ENCODE measurements at places on chromosomes 16 and 17.

DNA sequence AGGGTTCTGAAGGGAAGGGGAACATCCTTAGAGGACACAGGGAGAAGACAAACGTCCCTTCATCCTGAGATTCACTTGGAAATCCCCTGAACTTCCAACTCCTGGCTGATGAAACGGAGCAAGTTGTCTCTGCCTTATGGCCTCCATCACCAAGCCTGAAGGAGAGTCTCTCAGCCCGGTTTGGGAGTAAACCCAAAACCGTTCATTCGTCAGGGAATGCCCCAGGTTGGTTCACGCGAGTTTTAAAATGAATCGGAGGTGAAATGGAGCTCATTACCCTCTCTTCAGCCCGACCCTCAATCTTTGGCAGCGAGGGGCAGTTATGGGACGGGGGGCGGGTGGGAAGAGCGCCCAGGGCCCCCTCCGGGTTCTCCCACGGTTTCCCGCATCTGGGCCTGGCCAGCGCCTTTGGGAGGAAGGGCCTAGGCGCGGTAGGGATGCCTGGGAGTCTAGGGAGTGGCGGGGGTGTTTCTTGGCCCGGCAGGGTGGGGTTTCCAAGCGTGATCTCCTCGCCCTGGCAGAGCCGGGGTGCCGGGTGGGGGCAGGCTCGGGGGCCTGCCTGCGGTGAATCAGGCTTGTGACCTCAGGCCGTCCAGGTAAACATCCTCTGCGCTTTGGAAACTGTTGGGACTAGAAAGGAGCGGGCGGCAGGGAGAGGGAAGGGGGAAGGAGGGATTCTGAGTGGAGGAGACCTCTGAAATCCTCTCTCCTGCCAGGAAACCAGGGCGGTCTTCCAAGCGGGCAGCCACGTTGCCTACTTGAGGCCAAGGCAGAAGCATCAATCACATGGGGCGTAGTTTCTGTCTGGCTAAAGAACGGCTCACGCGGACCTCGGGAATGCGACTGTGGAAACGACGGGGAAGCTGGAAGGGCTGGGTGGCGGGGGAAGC is 24.1 kb upstream of the HOXB13 start:
- no peak for DNase-seq

DNA sequence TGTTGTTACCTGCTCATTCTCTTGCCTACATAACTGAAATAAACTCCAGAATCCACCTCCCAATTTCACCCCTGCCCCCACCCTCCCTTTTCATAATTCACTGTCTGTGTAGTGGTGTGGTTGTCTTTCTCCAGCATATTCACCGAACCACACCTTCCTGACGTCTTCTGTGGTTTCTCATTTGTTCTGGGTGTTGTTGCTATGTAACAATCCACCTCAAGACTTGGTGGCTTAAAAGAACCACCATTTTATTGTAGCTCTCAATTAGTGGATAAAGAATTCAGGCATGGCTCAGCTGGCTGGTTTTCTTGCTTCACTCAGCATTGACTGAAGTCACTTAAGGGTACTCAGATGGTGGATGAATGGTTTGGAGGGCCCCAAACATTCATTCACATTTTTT is 229.8 kb downstream of the MAF start:
- no peak for DNase-seq

DNA sequence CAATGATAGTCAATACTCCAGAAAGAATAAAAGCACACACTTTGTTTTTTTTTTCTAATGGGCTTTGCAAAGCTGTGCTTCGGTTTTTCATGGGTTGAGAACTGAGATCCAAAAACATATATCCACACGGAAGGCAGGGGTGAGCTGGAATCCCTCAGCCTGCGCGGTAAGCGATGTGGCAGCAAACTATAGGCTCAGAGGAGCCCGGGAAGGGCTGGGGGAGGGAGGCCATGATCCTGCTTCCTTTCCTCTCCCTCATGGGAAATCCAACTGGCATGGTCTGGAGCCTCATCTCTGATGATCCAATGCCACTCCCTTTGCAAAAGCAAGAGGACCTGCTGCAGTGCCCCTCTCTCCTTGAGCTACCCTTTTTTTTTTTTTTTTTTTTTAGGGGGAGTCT is 8.2 kb downstream of the RBFOX3 start:
- no peak for DNase-seq

GRCh38 chr16:55046916-55047315 is 116.3 kb downstream of the IRX5 start:
- DNase-seq = no peak

GRCh38 chr17:41324180-41325075 is 8.9 kb upstream of the KRTAP17-1 start:
- no peak for DNase-seq

DNA sequence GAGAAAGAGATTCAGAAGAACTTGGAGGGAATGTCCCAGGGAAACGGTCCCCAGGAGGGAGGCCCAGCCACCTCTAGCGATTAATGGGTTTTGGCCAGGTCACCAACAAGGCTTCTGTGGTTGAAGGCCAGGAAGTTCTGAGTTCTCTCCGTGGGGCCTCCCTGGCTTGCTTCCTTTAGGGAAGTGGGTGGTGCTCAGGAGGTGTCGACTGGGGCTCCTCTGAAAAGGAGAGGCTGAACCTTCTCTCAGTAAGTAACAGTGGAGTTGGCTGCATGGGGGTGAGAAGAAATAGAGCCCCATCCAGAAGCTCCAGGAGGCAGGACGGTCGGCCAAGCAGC is 77.1 kb upstream of the GSE1 start:
- no peak for DNase-seq

GRCh38 chr17:38353086-38353604 is 1.5 kb downstream of the SOCS7 start:
- no peak for DNase-seq

GRCh38 chr17:77033892-77034404 is 106.8 kb upstream of the SEC14L1 start:
- DNase-seq = no peak

GRCh38 chr16:85002608-85003007 is 8.7 kb downstream of the ZDHHC7 start:
- no peak for DNase-seq

DNA sequence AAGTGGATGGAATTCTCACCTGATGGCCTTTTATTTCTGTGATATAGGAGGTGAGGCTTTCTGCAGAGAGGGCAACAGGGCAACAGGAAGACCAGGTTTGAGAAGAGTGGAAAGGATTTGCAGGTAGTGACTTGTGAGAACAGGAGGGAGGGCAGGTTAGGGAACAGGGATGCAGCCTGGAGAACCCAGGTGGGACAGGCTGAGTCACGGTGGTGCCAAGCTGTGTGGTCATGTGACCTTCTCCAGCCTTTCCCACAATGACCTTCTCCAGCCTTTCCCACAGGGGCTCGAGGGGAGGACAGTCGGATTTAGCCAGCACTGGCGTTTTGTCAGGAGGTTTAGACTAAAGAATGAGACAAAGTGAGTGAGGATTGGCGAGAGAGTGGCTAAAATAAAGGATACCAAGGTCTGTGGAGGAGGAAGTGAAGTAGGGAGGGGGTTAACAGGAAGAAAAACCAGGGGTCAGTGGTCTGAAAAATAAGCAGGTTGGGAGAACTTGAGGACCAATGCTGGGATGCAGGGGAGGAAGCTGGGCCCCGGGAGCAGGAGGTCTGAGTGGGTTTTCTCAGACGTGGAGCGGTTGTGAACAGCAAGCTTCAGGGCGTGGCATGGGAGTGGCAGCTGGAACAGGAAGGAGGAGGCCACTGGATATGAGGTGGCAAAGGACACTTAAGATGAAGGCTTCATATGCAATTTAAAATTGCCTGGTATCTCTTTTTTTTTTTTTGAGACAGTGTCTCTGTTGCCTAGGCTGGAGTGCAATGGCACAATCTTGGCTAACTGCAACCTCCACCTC is 37.7 kb downstream of the DNAH2 start:
- no peak for DNase-seq

Measured in activated T-helper 9 cell treated with anti-CD3 and anti-CD28 coated beads, Interleukin-2, amount 50 U/mL, for 16 hours (primary cell).